AG09319 (cell line): ENCODE measurements at places on chromosomes 7 and 10.
A peak's percentile ranks its signal among the peaks of the same experiment; 100 is the strongest.

DNA sequence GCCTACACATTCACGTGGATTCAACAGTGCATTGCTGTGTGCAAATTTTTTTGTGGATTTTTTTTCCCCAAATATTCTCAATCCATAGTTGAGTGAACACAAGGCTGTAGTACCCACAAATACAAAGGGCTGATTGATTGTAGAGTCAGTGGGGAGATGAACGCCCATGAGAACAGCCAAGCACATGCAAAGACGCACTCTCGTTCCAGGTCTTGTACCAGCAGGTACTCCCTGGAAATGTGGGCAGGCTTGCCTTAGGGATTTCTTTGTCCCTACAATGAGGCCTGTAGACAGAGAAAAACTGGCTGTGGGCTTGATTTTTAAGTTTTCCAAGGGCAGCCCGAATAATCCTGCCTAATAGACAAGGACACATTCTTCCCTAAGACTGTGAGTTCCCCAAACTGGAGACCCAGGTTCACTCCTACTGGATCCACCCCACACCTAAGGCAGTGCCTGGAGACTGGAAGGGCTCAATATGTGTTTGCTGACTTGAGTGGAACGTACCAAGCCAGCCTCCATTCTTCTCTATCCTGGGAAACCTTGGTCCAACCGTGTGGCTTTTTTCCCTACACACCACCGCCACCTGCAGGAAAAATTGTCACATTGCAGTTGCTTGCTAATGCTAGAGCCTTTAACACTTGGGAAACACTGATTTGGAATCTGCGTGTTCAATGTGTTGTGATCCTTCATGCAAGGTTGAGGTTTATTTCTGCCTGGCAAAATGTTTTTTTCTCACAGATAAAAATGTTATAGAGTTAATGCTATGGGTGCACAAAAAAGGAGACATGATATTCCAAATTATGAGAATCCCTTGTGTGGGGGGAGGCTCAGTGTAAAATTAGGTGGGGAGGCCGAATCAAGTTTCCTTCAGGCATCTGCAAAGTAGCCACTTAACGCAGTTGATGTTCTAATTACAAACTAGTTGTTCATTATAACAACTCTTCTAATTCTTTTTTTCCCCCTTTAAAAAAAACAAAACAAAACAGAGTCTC is 49.3 kb downstream of the PPP1R17 start:
- DNase-seq = peak; percentile 11

DNA sequence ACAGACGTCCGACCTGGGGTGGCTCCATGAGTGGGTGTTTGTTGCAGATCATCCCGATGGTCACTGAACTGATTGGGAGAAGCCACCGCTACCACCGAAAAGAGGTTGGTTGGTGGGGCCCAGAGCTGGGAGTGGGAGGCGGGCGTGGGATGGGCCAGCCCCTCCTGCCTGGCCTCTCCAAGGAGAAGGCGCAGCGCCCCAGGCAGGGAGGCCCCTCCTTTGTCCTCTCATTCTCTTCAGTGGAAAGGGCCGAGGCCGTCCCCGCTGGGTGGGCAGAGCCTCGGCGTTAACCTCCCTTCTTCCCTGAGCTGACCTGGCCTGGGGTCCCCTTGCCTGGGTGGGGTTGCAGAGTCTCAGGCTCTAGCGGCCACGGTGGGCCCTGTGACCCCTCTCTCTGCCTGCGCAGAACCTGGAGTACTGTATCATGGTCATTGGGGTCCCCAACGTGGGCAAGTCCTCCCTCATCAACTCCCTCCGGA is 5.2 kb downstream of the MTG1 start:
- DNase-seq = no peak

GRCh38 chr7:128387216-128388144 is 22.3 kb downstream of the IMPDH1 start:
- peak; percentile 63 for DNase-seq

DNA sequence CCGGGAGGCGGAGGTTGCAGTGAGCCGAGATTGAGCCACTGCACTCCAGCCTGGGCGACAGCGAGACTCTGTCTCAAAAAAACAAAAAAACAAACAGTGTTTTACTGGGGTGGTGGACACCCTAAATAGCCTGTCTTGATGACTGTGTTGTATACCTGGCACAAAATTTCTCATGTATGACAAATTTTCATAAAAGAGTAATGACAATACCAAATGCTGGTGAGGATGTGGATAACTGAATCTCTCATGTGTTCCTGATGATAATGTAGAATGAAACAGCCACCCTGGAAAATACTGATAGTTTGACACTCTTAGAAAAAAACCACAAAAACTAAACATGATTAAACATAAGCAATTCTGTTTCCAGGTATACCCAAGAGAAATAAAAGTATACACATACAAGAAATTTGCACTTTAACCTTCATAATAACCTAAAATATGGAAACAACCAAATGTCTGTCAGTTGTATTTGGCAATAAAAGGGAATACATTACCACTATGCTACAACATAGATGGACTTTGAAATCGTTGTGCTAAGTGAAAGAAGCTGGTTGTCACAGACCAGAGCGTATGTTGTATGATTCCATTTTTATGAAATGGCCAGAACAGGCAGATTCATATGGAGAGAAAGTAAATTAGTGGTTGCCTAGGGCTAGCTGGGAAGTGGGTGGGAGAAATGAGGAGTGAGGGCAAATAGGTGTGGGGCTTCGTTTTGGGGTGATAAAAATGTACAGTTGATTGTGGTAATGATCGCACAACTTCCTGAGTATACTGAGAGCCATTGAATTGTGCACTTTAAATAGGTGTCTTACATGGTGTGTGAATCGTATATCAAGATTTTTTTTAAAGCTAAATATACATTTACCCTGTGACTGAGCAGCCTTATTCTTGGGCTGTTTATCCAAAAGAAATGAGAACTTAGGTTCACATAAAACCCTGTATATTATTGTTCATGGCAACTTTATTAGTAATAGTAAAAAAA is 12.5 kb downstream of the WDR37 start:
- no peak for DNase-seq

DNA sequence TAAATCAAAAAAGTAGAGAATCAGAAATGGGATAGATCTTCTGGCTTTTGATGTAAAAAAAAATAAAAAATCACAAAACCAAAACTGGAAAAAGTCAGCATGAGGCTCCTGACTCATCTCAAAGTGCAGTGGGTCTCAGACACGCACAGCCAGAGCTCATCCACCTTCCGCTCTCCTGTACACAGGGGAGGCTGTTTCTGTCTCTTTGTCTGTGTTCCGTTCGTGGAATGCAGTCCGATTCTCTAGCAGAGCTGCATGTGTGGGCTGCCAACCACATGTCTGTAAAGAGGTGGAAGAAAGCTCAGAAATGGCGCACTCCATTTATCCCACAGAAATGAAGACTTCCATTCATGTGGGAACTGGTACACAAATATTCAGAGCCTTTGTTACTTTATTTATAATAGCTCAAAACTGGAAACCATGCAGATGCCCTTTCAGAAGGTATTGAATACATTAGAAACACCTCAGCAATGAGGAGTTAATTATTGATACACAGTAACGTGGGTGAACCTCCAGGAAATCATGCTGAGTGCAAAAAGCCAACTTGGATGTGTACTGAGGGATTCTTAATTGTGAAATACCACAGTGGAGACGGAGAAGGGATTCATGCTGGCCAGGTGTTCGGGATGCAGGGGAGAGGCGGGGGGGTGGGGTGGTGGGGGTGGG is 123.3 kb downstream of the TRRAP start:
- no peak for DNase-seq

DNA sequence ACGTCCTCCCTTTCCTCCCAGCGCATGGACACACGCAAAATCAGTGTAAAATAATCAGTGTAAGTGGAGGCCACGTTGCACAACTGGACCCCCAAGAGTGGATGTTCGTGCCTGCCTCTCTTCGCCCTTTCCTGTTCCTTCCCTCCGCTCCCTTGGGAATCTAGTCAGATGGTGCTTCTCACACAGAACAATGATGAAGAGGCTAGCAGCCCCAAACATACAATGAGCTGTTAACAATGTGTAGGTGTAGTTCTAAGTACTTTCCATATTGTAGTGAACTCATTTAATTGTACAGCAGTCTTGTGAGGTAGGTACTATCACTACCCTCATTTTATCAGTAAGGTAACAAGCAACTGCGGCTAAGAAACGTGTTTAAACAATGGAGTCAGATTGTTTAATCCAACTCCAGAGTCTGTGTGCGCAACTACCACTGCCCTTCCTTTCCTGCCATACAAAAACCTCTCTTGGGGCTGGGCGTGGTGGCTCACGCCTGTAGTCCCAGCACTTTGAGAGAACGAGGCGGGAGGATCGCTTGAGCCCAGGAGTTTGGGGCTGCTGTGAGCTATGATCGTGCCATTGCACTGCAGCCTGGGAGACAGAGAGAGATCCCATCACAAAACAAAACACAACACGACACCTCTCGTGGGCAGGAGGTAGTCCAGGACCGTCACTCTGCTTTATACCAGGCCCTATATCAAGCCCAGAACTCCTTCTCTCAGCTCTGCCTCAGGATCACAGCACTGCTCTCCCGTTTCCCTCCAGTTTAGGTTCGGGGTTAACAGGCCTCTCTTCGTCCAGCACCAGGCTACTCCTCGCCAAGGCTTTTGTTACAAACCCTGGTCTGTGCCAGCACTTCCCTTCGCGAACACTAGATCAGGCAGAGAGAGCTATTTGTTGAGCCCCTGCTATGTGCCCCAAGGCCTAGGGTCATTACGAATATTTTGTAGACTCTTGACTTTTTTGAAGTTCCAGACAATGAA is 1.1 kb downstream of the FKBP9 start:
- no peak for DNase-seq

GRCh38 chr7:32560075-32560474 is 64.8 kb downstream of the AVL9 start:
- no peak for DNase-seq

DNA sequence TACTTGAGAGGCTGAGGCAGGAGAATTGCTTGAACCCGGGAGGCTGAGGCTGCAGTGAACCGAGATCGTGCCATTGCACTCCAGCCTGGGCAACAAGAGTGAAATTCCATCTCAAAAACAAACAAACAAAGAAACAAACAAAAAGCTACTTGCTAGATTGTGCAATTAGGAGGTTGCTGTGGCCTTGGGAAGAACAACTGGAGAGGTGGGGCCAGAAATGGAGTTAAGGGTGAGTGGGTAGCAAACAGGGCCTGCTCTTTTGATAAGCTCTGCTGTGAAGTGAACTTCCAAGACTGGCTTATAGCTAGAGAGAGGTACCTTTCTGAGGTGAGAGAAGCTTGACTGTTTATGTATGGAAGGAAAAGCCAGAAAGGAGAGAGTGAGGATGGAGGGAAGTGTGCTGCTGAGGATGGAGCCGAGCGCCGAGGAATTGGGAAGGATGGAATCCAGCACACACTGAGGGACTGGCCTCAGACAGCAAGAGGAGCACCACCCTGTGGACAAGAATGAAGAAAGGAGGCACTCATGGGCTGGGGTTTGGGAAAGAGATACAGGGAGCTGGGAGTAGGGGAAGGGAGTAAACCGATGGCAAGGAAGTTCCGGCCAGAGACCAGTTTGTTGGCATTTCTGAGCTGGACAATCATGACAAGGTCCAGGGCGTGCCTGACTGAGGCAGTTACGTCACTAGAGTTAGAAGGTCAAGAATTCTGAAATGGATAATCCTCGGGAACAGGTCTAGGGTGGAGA is 7.0 kb upstream of the RPEL1 start:
- DNase-seq = peak; percentile 36

GRCh38 chr7:276230-276835 is 13.6 kb upstream of the FOXL3 start:
- DNase-seq = no peak

DNA sequence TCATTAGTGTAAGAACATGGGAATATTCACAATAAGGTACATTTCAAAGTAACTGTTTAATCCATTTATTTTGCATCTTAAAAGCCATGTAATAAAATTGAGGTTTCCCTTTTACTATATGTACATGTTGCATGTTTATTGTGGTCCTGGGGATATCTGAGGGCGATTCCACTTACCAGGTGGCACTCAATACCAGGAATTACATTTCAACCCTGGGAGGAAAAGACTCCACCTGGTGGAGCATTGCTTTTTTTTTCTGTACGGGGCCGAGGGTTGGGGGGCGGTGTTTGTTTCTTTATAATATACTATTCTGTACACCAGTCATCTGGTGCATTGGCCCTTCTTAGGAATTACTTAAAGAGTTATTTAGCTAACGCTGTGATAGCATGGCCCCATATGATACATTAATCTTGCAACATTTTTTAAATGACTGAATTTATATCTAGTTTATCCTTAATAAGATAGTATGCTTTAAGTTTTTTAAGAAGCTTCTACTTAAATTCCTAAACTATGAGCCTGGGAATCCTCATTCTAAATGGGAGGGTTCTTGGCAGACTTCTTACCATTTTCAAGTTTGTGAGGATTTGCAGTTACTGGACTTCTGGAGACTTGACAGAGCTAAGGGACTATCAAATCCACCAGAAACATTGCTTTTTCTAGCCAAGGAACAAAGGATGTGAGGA is 7.2 kb upstream of the HGF start:
- DNase-seq = no peak

DNA sequence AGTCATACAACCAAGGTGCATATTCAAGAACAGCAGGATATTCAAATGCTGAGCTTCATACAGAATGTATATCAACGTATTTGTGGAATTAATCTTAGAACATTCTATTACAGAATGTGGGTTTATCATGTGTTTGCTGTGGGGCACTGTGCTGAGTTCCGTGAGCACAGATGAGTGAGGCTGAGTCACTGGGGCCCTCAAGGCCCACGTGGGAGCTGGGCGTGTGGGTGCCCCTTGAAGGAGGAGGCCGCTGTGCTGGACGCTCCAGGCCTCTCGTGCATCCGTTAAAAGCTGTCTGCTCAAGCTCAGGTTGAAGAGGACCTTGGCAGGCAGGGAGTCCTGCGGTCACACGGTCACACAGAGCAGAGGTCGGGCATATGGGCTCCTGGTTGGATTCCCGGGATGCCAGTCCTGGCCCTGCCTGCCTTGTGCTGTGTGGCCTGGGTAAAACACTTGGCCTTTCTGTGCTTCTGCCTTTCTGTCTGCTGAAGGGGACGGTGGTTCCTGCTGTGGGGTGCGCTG is 70.1 kb downstream of the GLRX3 start:
- DNase-seq = no peak

DNA sequence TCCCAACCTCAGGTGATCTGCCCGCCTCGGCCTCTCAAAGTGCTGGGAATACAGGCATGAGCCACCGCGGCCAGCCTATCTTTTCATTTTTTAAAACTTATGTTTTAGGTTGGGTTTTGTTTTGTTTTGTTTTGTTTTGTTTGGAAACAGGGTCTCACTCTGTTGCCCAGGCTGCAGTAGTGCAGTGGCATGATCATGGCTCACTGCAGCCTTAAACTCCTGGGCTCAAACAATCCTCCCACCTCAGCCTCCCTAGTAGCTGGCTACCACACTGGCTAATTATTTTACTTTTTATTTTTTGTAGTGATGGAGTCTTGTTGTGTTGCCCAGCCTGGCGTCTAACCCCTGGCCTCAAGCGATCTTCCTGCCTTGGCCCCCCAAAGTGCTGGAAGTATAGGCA is 19.4 kb upstream of the AGFG2 start:
- no peak for DNase-seq

DNA sequence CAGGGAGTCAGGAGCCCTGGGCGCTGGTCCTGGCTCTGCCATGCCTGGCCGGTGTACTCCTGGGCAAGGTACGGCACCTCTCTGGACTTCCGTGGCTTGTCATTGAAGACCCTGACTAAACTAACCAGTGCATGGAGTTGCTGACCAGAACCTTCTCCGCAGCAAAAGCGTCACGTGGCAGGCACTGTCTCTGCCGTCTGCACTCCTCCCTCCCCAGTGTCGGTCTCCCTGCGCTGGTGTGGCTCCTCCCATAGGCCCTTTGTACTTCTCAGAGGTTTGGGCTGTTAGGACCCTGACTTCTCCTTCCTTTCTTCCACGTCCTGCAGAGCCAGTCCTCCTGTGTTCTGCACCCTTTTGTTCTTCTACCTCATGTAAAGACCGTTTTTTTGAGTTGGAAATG is 100.6 kb upstream of the CREB5 start:
- no peak for DNase-seq

GRCh38 chr10:75764974-75765788 is 333.8 kb downstream of the LRMDA start:
- no peak for DNase-seq
